Smooth muscle cell of trachea (primary cell): ENCODE measurements at places on chromosomes 16 and 17. TPM values are rescaled to one million over a fixed set of nuclear protein-coding genes. Genes with fewer than 3 reads are reported as not detected.

The PPM1D gene
- total RNA-seq, result 10.5 and 13.9 TPM in 2 replicates

The SEZ6L2 gene
- total RNA-seq, result 4.1 and 21.5 TPM in 2 replicates

The MYH3 gene
- 0.33 and 0.44 TPM in 2 replicates for total RNA-seq

The PPP1R27 gene
- 0.17 TPM in 1 of 2 replicates, not detected in the other for total RNA-seq

The ZG16 gene
- total RNA-seq, result not detected in 2 replicates

The KCNJ2 gene
- total RNA-seq, result 8.6 and 61.5 TPM in 2 replicates

The SERPINF2 gene
- 0.33 TPM in 1 of 2 replicates, not detected in the other for total RNA-seq

The TLCD2 gene
- total RNA-seq, result 4.9 and 6.8 TPM in 2 replicates

The SLC13A2 gene
- total RNA-seq, result not detected in 2 replicates

The RASD1 gene
- total RNA-seq, result 0.58 and 1.2 TPM in 2 replicates

The ANKS4B gene
- total RNA-seq, result not detected in 2 replicates

The PTGES3L gene
- 1.2 TPM in 1 of 2 replicates, not detected in the other for total RNA-seq

The CNTD1 gene
- total RNA-seq, result 0.66 TPM in 1 of 2 replicates, not detected in the other

The HSD11B2 gene
- 0.15 and 0.66 TPM in 2 replicates for total RNA-seq

The ANKRD11 gene
- 66.0 and 79.3 TPM in 2 replicates for total RNA-seq

The CD300LB gene
- under 0.01 TPM in 1 of 2 replicates, not detected in the other for total RNA-seq

The ABCA10 gene
- 2.8 and 4.7 TPM in 2 replicates for total RNA-seq

The ATF7IP2 gene
- total RNA-seq, result 0.58 and 1.2 TPM in 2 replicates

The CCL8 gene
- total RNA-seq, result 1.2 TPM in 1 of 2 replicates, not detected in the other

The ACBD4 gene
- 7.9 and 16.0 TPM in 2 replicates for total RNA-seq

The FBXW10 gene
- under 0.01 TPM in 1 of 2 replicates, not detected in the other for total RNA-seq

The CDRT15 gene
- not detected in 2 replicates for total RNA-seq

The TEKT3 gene
- total RNA-seq, result 0.15 and 0.50 TPM in 2 replicates

The TBC1D3G gene
- total RNA-seq, result not detected in 2 replicates

The AXIN2 gene
- 1.9 and 4.3 TPM in 2 replicates for total RNA-seq

The ATXN2L gene
- total RNA-seq, result 48.0 and 50.9 TPM in 2 replicates

The CCL2 gene
- 2.3 and 50.4 TPM in 2 replicates for total RNA-seq

The APPBP2 gene
- total RNA-seq, result 55.7 and 72.4 TPM in 2 replicates
